NK-92 treated with Interleukin-12 subunit alpha and Interleukin-12 subunit beta, amount 100 ng/mL, for 24 hours (cell line): ENCODE measurements at places on chromosomes 2 and 18.

- DNase-seq, result no peak
These were observed 190.0 kb downstream of the NAPG start for GRCh38 chr18:10715791-10716190.

DNA sequence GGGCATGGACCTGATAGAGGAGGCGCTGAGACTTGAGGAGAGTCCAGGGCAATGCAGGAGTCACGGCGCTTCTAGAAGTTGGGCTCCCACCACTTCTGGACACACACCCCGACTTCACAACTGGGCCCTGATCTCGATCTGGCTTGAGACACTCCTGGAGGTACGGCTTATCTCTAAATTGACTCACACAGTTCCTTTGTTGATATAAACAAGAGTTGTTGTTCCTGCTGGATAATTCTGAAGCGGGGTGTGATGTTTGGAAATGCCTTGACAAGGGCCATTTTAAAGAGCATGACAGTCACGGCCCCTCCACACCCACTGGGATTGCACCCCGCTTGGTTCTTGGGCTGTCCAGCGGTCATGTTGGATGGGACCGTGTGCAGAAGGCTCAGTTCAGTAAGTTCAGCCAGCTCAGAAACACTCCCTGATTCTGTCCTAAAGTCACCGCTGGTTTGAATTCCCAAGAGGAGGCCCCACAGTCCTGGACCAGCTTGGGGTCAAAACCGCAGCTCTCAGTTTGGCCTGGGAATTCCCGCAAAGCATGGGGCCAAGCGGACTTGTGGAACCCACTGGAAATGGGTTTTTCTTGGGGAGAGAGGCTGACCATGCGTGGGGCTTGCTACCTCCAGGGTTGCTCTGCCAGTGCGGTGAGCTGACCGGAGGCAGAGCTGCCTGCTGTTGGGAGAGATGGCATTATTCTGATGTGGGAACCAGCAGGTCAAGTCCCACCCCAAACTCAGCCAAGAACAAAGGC lies 9.3 kb upstream of the NEU2 start:
- DNase-seq, result no peak

- no peak for DNase-seq
These were observed 861.8 kb downstream of the TRIB2 start for GRCh38 chr2:13578547-13578946.

DNA sequence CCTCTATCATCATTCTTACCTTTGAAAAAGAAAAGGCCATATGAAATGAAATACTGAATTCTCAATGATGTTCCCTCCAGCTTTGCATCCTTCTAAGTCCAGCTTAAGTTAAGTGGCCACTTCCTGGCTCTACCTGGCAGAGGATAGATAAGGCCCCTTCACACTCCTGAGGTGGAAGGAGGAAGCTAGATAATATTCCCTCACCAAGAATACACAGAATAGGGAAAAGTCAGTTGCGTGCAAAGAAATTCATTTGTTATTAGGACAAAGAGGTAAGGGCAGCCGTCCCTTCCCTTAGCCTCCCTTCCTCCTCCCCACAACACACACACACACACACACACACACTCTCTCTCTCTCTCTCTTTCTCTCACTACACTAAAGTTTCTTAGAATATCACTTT lies 37.5 kb downstream of the OLA1 start:
- DNase-seq, result no peak

- DNase-seq, result no peak
These were observed 353.2 kb upstream of the TRIB2 start for GRCh38 chr2:12363569-12363968.

DNA sequence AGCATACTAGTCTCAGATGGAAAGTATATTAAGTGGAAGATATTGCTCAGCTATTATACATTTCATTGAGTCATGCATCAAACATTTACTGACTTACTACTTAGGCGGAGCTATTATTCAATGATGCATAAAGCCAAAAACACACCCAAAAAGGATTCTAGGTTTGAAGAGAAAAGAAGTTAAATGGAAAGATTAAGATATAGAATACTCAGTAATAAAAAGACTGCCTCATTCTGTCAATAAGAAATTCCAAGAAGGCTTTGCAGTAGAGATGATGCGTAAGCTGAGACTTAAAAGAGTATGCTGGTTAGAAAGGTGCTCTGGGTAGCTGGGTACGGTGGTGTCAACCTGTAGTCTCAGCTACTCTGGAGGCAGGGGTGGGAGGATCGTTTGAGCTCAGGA lies 27.6 kb downstream of the STK17B start:
- no peak for DNase-seq

DNA sequence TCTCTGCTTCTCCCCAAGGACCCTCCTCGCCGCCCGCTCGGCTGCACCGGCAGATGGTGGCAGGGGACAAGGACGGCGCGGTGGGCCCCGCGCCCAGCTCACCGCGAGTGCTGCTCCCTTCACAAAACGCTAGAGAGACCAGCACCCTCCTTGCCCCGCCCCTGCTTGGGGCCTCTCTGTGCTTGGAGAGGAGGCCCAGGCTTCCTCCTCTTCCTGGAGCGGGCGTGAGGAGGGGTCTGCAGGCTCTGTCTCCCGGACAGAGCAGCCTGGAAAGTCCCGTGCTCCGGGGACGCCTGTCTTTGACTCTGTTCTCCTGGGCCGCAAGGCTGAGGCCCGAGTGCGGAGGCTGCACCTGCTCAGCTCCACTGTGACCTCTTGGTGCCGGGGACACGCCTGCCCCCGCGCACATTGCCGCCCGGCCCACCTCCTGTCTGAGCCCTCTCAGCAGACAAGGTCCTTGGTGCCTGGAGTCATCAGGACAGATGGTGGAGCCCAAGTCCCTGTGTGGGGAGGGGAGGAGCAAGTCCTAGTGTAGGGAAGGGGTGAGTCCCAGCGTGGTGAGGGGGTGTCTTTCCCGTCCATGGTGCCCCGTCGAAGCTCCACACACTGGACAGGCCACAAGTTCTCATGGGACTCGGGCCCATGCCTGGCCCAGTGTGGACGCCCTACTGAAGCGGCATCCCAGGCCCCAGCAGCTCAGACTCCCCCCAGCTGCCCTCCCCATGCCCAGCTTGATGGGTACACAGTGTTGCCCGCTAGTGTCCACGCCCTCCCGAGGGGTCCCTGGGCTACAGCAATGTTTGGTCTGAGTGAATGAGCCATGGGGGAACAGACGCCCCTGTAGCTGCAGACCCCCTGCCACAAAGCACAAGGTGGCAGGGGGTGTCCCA lies 33.8 kb downstream of the RTP5 start:
- DNase-seq, result no peak

DNA sequence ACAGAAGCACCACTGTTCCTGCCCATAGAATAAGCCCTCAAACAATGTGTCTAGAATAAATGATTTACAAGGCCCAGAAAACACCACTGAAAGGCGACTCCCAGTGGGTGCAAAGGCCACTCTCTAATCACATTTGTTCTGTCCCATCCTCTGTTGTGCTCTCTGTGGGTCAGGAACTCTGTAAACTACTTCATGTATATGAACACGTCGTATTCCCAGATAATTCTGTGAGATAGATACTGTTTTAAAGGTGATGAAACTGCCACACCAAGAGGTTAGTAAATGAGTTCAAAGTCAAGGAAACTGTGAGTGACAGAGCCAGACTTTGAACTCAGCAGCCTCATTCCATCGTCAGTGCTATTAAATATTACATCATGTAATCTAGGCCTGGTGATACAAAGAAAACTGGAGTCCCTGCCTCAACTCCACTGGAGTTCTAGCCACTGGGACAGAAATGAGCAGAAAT lies 269.7 kb upstream of the DCC start:
- no peak for DNase-seq

DNA sequence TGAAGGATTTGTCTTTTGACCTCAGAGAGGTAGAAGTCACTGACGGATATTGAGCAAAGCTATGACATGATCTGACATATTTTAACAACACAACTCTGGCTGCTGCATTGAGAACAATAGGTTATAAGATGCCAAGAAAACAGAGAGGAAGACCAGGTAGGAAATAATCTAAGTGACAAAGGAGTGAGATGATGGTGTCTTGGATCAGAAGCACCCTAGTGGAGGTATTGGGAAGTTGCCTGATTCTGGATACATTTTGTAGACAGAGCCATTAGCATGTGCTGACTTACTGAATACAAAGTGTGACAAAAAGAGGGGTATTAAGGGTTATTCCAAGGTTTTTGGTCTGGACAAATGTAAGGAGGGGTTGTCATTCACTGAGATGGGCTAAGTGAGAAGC lies 1438.1 kb downstream of the DPP10 start:
- DNase-seq, result no peak

GRCh38 chr18:29780816-29781215 lies 1261.7 kb downstream of the DSC3 start:
- no peak for DNase-seq

DNA sequence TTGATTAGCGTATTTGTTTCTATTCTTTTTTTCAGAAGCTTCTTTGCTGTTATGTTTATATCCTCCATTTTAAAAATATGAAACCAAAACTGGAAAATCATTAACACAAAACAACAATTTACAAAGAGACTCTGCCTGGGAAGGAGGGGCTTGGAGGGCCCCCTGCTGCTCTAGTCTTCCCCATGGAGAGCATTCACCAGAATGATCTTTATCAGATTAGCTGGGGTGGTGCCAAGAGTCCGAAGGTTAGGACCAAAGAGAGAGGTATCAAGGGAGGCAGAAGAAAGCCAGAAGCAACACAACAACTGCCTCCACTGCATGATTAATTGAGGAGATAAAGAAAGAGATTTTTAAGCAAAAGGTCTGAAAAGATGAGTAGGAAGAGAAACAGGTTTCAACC lies 218.6 kb downstream of the IRS1 start:
- no peak for DNase-seq

GRCh38 chr2:7024261-7024660 lies 107.0 kb downstream of the RNF144A start:
- no peak for DNase-seq

DNA sequence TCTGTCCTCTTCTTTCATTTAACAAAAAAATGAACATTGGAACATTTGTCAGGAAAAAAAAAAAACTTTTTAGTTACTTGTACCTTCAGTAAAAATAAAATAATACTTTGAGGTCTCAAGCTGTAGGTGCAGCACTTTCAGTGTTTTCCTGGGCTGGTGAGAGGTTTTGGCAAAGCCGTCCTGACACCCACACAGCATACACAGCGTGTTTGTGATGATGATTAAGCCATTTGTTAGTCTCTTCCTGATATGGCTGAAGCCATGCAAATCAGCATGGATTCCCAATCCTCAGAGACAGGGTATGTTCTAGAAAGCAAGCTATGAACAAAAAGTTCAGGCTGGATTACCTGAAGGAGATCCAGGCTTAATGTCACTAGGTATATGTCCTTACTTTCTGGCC lies 236.8 kb downstream of the ZNF516 start:
- no peak for DNase-seq

- no peak for DNase-seq
These were observed 232.9 kb downstream of the GULP1 start for GRCh38 chr2:188524519-188525113.

DNA sequence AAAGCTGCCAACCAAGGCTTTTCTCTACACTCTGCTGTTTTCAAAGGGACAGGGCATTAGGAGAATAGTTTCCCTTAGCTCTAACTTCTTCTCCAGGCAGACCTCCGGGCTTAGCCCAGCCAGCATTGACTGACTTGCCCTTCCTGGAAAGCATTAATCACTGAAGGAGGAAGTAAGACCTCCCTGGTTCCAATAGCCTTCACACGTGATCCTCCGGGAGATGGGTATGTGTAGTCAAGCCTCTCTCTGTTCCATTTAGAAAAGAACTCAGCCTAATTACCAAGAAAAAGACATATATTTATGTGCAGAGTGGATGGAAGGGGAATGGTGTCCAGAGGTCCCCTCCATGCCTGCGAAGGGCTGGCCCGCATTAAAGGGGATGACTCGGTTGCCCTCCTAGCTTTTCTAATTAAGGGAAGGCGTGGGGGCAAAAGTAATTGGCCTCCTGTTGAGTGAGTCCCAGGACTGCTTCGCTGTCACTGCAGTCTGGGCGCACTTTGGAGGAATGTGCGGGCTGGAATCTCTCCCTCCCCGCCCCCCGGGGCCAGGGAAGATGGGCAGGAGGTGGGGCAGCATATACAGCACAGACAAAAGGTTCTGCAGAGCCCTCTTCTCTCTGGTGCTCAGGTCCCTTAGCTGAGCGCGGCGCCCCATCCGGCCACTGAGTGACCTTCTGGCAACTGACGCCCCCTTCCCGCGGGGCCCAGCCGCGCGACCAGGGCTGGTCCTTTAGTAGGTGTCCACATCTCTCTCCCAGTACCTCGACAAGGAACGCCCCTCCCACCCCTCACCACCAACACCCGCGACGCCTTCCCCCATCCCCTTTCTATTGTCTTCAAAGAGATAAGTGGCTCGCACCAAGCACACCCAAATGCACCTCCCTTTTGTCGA lies 686.0 kb downstream of the NRXN1 start:
- no peak for DNase-seq

GRCh38 chr18:47901624-47902362 lies 28.7 kb downstream of the SMAD2 start:
- no peak for DNase-seq

DNA sequence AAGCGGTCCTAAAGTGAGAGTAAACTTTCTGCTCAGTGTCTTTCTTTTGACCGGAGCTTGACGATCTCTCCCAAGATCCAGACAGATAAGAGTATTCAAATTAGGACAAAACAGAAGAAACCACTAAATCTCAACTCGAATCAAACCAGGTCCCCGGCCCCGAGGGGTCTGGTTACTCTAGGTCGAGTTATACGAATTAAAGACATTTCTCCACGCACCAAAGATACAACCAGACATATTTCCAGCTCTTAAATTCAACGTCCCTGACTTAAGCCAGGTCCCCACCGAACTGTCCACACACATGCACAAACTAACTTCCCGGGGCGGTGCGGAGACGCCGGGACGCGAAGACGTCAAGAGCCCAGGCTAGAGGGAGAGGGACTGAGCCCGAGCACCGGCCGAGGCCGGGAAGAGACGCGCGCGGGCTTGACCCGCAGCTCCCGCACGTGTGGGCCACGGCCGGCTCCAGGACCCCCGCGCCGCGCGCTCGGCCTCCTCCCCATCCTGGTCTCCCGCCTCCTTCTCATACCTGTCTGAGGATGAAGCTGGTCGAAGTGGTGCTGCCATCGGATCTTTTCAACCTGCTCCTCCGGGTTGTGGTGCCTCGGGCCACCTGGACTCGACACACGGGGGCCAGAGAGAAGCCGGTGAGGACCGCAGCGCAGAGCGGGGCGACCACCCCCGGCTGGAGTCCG lies 896 bp downstream of the CACNB4 start:
- no peak for DNase-seq

GRCh38 chr18:72091369-72091768 lies 452.8 kb downstream of the CBLN2 start:
- DNase-seq, result no peak

DNA sequence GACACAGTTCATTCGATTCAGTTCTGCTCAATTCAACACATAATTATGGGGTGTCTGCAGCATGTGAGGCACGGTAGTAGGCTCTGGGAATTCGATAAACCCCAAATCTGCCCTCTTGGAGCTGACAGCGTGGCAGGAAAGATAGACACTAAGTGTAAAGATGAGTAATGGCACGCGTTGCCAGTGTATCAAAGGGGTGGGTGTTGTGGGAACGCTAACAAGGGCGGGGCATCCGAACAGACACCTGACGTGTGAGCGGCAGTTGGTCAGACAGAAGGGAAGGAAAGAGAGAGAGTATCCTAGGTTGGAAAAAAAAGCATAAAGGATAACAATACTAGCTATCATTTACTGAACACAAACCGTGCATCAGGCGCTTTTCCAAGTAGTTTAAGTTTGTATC lies 125.7 kb upstream of the HAAO start:
- DNase-seq, result no peak
